GM06990 (cell line): ENCODE measurements at places on chromosomes 12 and 14.

DNA sequence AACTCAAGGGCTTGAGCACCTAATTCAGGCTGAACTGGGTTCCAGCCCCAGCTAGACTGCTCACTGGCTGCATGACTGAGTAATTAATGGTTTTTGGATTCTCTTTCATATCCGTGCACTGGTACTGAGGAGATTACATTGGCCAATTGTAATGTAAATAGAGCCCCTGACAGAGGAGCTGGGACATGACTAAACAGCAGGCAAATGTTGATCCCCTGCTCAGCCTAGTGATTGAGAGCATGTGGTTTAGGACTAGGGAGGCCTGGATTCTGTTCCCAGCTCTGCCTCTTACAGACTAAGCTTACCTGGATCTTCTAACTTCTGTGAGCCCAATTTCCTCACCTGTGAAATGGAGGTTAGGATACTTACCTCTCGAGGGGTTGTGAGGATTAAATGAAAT lies 204.3 kb downstream of the ESR2 start:
- DNase-seq: no peak

DNA sequence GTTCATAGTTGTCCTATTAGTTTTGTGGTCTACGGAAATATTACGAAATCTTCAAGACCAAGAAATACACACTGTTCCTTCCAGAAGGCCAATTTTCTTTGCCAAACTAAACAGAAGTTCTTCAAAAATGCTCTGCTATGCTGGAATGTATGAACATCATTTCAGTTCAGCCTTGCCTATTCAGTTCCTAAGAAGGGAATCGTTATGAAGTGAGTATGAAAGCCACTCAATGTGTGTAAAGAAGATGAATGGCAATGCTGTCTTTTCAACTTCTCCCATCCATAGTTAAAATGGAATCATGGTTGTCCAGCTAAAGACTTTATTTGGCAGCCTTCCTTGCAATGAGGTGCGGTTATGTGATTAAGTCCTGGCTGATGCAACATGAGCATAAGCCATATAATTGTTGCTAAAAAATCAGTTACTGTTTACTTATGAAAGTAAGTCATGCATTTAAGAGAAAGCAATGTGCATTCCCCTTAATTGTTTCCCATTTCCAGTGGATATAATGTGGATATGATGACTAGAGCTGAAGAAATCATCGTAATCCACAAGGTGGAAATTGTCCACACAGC lies 73.8 kb upstream of the PTPRR start:
- no peak for DNase-seq

DNA sequence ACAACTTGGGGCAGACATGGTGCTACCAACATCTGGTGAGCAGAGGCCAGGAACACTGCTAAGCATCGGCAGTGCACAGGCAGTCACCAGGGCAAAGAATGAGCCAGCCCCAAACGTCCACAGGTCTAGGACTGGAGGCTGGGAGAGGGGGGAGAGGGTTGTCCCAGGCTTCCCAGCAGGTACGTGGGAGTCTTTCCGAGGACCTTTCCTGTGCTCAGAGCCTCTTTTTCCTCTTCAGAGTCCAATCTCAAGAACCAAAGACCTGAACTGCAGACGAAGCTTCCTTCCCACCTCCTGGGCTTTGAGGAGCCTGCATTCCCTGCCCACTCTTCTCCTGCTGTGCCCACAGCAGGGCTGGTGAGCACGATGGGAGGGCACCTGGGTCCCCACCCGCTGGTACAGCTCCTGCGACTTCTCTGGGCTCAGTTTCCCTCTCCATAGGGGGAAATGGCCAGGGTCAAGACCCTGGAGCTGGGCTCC lies 48.7 kb downstream of the DLK1 start:
- no peak for DNase-seq

DNA sequence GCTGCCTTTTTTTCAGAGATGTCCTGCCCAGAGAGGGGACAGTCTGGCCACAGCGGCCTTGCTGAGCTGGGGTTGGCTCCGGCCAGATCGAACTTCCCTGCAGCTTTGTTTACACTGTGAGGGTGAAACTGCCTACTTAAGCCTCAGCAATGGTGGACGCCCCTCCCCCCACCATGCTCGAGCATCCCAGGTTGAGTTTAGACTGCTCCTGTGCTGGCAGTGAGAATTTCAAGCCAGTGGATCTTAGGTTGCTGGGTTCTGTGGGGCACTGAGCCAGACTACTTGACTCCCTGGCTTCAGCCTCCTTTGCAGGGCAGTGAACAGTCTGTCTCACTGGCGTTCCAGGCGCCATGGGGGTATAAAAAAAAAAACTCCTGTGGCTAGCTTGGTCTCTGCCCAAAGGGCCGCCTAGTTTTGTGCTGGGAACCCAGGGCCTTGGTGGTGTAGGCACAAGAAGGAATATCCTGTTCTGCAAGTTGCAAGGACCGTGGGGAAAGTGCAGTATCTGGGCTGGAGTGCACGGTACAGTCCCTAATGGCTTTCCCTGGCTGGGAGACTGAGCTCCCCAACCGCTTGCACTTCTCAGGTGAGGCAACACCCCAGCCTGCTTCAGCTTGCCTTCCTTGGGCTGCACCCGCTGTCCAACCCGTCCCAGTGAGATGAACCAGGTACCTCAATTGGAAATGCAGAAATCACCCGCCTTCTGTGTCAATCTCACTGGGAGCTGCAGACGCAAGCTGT lies 79.1 kb downstream of the LRIG3 start:
- DNase-seq: no peak
